ENCODE measurements at places on chromosomes 3 and 15.
A peak's percentile ranks its signal among the peaks of the same experiment; 100 is the strongest.

GRCh38 chr3:40524222-40524567, 565 bp upstream of the ZNF621 start:
- no peak for DNase-seq
- peak overlapping the region; percentile 77 for H3K27ac ChIP-seq
- peaks cover 17% of the 10 kb centered on the region for H3K4me1 ChIP-seq
- peaks cover 12% of the 10 kb centered on the region for H3K36me3 ChIP-seq

GRCh38 chr15:47505712-47506328, 211.5 kb upstream of the SEMA6D start:
- no peaks in the 10 kb centered on the region for H3K36me3 ChIP-seq
- no peaks in the 10 kb centered on the region for H3K4me1 ChIP-seq
- H3K4me3 ChIP-seq, result no peak overlapping the region
- DNase-seq, result no peak
- no peaks in the 10 kb centered on the region for H3K27me3 ChIP-seq

GRCh38 chr3:80771085-80771484, 990.4 kb downstream of the GBE1 start:
- no peak overlapping the region for H3K27ac ChIP-seq
- no peak overlapping the region for H3K4me3 ChIP-seq
- H3K27me3 ChIP-seq, result no peaks in the 10 kb centered on the region
- no peaks in the 10 kb centered on the region for H3K36me3 ChIP-seq
- no peaks in the 10 kb centered on the region for H3K4me1 ChIP-seq

GRCh38 chr3:188832961-188833721, 338.6 kb upstream of the TPRG1 start:
- no peaks in the 10 kb centered on the region for H3K4me1 ChIP-seq
- DNase-seq, result no peak
- no peaks in the 10 kb centered on the region for H3K36me3 ChIP-seq
- H3K4me3 ChIP-seq, result no peak overlapping the region
- no peak overlapping the region for H3K27ac ChIP-seq
- H3K27me3 ChIP-seq, result no peaks in the 10 kb centered on the region

GRCh38 chr3:56987238-56987895, 73.1 kb upstream of the SPATA12 start:
- peaks cover 9% of the 10 kb centered on the region for H3K27me3 ChIP-seq
- H3K4me3 ChIP-seq, result no peak overlapping the region
- H3K36me3 ChIP-seq, result no peaks in the 10 kb centered on the region
- H3K27ac ChIP-seq, result no peak overlapping the region
- H3K4me1 ChIP-seq, result peaks cover 7% of the 10 kb centered on the region
- peak; percentile 26 for DNase-seq

DNA sequence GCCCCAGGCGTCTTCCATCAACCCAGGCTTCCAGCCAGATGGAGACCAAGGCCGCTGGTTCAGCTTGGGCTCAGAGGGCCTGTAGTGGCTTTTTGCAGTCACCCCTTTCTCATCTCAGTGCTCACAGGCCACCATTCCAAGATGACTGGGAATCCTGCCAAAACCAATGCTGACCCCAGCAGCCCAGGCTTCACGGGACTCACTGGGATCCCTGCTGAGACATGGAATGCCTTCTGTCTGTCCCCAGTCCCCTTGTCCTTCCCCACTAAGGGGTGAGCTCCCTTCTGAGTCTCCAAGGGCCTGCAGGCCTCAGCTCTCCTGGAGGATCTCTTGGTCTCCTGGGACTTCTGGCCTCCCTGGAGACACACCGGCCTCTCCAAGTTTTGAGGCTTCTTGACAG, 77.4 kb upstream of the SEC13 start:
- peaks cover 47% of the 10 kb centered on the region for H3K4me1 ChIP-seq
- H3K27me3 ChIP-seq, result no peaks in the 10 kb centered on the region
- H3K36me3 ChIP-seq, result no peaks in the 10 kb centered on the region
- DNase-seq, result no peak
- H3K27ac ChIP-seq, result no peak overlapping the region

DNA sequence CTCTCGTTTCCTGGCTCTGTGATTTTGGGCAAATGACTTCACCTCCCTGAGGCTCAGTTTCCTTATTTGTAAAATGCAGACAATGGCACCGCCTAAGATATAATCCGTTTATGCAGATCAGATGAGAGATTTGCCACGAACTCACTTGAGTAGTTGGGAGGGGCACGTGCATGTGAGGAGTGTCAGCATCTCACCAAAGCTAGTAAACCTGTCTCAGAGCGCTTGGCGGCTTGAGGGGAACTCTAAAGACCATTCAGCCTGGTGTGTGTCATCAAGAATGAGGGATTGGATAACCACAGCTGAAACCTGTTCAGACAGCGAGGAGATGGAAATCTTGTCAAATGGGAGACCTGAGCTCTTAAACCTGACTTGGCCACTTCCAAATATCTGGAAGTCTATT, 48.7 kb downstream of the BDH1 start:
- DNase-seq, result no peak
- no peak overlapping the region for H3K27ac ChIP-seq
- no peaks in the 10 kb centered on the region for H3K27me3 ChIP-seq
- H3K36me3 ChIP-seq, result peaks cover 8% of the 10 kb centered on the region
- peaks cover 7% of the 10 kb centered on the region for H3K4me1 ChIP-seq
- H3K4me3 ChIP-seq, result no peak overlapping the region

GRCh38 chr3:159748425-159748824, 240.2 kb upstream of the IL12A start:
- no peaks in the 10 kb centered on the region for H3K27me3 ChIP-seq
- no peak overlapping the region for H3K27ac ChIP-seq
- no peak overlapping the region for H3K4me3 ChIP-seq

DNA sequence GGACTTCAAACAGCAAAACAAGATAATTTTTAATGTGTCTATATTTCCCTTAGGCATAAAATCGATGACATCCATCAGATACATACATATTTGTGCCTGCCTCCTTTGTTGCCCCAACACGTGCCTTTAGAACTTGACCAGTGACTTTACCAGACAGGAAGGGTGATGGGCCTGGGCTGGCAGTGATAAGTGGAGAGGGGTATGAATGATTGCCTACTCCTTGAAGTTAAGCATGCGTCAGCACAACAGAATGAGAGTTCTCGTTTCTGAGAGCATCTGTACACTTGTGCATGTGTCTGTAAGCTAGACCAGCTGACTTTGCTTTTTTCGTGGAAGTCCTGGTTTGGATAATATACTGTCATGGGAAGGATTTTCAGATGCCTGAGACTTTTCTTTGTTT, 54.9 kb upstream of the COL6A6 start:
- no peak for DNase-seq
- no peaks in the 10 kb centered on the region for H3K4me1 ChIP-seq
- no peak overlapping the region for H3K4me3 ChIP-seq
- no peak overlapping the region for H3K27ac ChIP-seq
- no peaks in the 10 kb centered on the region for H3K36me3 ChIP-seq

DNA sequence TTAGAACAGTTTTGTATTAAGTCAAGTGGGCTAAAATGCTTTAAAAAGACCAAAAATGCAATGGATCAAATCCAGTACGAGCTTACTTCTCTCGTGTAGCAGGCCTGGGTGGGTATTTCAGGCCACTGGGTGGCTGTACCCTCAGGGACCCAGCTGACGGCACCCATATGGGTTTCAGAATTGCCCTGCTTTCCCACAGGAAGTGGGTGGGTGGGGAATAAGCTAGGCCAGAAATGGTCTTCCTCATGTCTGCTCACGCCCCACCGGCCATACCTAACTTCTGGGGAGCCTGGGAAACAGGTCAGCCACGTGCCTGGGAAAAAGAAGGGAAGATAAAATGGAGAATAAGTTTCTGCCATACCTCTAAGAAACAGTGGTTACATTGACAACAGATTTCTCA, 20.3 kb downstream of the GPR160 start:
- DNase-seq, result no peak
- H3K36me3 ChIP-seq, result no peaks in the 10 kb centered on the region
- H3K4me1 ChIP-seq, result no peaks in the 10 kb centered on the region
- no peaks in the 10 kb centered on the region for H3K27me3 ChIP-seq
- no peak overlapping the region for H3K27ac ChIP-seq

- H3K4me3 ChIP-seq, result no peak overlapping the region
- H3K27me3 ChIP-seq, result no peaks in the 10 kb centered on the region
- no peak for DNase-seq
- no peak overlapping the region for H3K27ac ChIP-seq
Observed at GRCh38 chr3:64473466-64473865, 214.3 kb downstream of the ADAMTS9 start.

DNA sequence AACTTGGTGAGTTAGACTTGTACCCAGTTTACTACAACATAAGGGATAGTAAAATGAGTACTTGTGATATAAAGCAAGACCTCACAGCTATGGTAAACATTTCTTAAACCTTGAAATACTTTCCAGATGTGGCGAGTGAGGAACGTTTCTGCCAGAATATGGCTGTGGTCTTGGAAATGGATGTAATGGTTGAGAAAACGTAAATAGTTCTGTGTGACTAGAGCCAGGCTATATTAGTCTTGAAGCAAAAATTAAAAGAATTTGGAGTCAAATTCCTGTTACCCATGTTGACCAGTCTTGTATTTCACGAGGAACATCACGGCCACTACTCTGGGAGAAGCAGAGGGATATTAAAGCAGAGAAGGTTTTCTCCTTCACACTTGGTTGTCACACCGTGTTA, 15.3 kb downstream of the OR4F15 start:
- H3K27me3 ChIP-seq, result no peaks in the 10 kb centered on the region
- no peak for DNase-seq
- H3K4me1 ChIP-seq, result no peaks in the 10 kb centered on the region
- H3K4me3 ChIP-seq, result no peak overlapping the region

DNA sequence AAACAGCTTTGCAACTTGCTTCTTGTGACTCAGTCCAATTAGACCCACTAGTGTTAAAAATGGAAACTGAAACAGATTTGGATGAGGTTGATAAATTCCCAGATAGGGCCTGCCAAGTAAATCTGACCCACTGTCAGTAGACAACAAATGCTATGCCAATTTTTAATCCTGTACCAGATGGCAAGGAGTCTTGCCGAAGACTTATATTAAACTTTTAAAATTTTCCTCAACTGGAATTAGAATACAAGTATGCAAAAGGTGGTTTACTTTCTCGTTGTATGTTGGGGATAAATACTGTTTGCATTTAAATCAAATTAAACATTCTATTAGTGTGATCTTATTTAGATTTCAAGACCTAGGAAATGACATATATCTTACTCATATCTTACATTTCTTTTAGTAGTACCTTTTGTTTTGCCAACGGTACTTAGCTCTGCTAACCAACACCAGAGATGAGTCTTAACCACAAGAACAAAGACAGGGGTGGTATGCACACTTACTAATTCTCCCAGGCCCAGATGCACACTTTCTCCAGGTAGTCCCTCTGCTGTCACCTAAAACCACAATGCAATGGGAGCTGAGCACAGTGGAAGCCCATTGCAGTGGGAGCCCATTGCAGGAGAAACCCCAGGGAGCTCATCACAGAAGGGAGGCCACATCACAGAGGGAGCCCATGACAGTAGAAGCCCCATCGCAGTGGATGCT, 77.8 kb downstream of the WWTR1 start:
- no peaks in the 10 kb centered on the region for H3K27me3 ChIP-seq
- no peak for DNase-seq
- no peak overlapping the region for H3K27ac ChIP-seq
- peak overlapping the region; percentile 8 for H3K4me3 ChIP-seq
- no peaks in the 10 kb centered on the region for H3K4me1 ChIP-seq
- H3K36me3 ChIP-seq, result no peaks in the 10 kb centered on the region

GRCh38 chr15:29945943-29946596, 123.8 kb upstream of the TJP1 start:
- no peak overlapping the region for H3K27ac ChIP-seq
- H3K4me1 ChIP-seq, result no peaks in the 10 kb centered on the region
- no peak overlapping the region for H3K4me3 ChIP-seq

- H3K4me3 ChIP-seq, result no peak overlapping the region
- no peak for DNase-seq
- no peak overlapping the region for H3K27ac ChIP-seq
- no peaks in the 10 kb centered on the region for H3K36me3 ChIP-seq
- H3K4me1 ChIP-seq, result no peaks in the 10 kb centered on the region
- no peaks in the 10 kb centered on the region for H3K27me3 ChIP-seq
Observed at GRCh38 chr3:179750720-179751328, 98.0 kb downstream of the USP13 start.

DNA sequence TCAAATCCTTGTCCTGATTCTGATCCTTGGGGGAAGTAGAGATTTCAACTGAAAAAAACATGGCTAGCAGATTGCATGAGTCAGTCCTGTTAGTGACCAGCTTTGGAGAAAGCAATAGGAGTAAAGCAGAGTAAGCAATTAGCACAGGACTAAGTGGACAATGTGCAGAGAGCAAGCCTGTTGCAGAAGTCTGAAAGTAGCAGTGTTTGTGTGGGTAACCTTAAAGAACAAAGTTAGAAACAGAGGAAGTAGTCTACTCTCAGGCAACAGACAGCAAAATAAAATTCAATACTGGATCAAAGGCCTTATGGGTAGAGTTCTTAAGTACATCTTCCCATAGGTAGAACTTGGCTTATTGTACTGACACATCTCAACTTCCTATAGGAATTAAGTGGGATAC, 916.8 kb downstream of the CADM2 start:
- no peak overlapping the region for H3K4me3 ChIP-seq
- no peaks in the 10 kb centered on the region for H3K27me3 ChIP-seq
- H3K36me3 ChIP-seq, result no peaks in the 10 kb centered on the region
- H3K27ac ChIP-seq, result no peak overlapping the region

DNA sequence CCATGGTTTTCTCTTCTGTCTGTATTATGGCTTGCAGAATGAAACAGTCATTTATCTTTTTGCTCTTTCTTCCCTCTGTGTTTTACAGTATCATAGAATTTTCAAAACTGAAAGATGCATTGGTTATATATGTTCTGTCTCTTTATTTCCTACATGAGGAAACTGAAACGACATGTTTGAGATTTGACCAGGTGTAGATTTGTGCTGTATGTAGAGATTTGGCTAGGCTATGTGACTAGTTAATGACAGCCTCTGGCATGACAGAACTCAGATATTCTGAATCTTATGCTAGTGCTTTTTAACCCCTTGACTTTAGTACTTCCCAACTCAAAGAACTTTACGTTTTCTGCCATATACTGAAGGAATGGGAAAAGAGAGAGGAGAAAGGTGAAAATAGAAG, 151.0 kb downstream of the TCF12 start:
- no peak overlapping the region for H3K27ac ChIP-seq
- H3K27me3 ChIP-seq, result no peaks in the 10 kb centered on the region
- no peak for DNase-seq
- H3K36me3 ChIP-seq, result no peaks in the 10 kb centered on the region
- H3K4me3 ChIP-seq, result no peak overlapping the region
- H3K4me1 ChIP-seq, result no peaks in the 10 kb centered on the region

GRCh38 chr15:81333363-81333762, 9.4 kb upstream of the STARD5 start:
- no peaks in the 10 kb centered on the region for H3K27me3 ChIP-seq
- no peak for DNase-seq
- H3K4me1 ChIP-seq, result no peaks in the 10 kb centered on the region
- no peak overlapping the region for H3K4me3 ChIP-seq
- no peak overlapping the region for H3K27ac ChIP-seq

GRCh38 chr3:124599779-124600693, 130.2 kb upstream of the UMPS start:
- H3K27ac ChIP-seq, result no peak overlapping the region
- H3K36me3 ChIP-seq, result no peaks in the 10 kb centered on the region
- no peak for DNase-seq
- H3K4me3 ChIP-seq, result no peak overlapping the region
- H3K4me1 ChIP-seq, result no peaks in the 10 kb centered on the region
- no peaks in the 10 kb centered on the region for H3K27me3 ChIP-seq

- H3K4me1 ChIP-seq, result no peaks in the 10 kb centered on the region
- H3K27me3 ChIP-seq, result no peaks in the 10 kb centered on the region
Observed at GRCh38 chr3:59473636-59474035, 423.8 kb upstream of the CFAP20DC start.
